ENCODE measurements at places on chromosomes 12 and 14. TPM values are rescaled to one million over a fixed set of nuclear protein-coding genes. Genes with fewer than 3 reads are reported as not detected.

SLC7A7 gene
- 71.1 TPM for total RNA-seq

TAS2R42 gene
- not detected for total RNA-seq

ETV6 gene
- 24.2 TPM for total RNA-seq

KRT8 gene
- 0.56 TPM for total RNA-seq

FIGNL2 gene
- 2.1 TPM for total RNA-seq

- H3K4me3 ChIP-seq = no peak overlapping the region
- no peak overlapping the region for H3K27ac ChIP-seq
- H3K36me3 ChIP-seq = no peaks in the 10 kb centered on the region
- no peak for DNase-seq
- H3K27me3 ChIP-seq = no peaks in the 10 kb centered on the region
These were observed 1331.2 kb downstream of the FSCB start for GRCh38 chr14:43175896-43176295.

- H3K36me3 ChIP-seq = no peaks in the 10 kb centered on the region
- H3K4me3 ChIP-seq = no peak overlapping the region
- no peaks in the 10 kb centered on the region for H3K4me1 ChIP-seq
- DNase-seq = no peak
- no peak overlapping the region for H3K27ac ChIP-seq
These were observed 1586.5 kb upstream of the SEL1L start for GRCh38 chr14:83120187-83120586.

DNA sequence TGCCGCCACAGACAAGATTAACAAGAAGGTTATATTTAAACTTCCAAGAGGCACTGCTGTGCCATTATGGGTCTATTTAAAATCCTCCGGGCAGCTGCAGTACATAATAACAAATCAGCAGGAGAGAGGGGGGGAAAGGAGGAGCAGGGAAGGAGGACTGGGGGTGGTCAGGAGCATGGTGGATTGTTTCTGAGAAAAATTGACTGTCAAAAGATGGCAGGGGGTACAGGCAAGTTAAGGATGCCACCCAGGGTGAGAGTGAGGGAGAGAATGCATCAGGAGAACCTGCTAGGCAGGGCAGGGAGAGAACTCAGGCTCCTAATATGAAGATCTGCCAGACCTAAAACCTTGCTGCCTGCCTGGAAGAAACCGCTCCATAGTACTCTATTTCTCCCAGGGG, 181.8 kb downstream of the GRIN2B start:
- no peaks in the 10 kb centered on the region for H3K36me3 ChIP-seq
- no peaks in the 10 kb centered on the region for H3K4me1 ChIP-seq
- H3K27ac ChIP-seq = no peak overlapping the region

DNA sequence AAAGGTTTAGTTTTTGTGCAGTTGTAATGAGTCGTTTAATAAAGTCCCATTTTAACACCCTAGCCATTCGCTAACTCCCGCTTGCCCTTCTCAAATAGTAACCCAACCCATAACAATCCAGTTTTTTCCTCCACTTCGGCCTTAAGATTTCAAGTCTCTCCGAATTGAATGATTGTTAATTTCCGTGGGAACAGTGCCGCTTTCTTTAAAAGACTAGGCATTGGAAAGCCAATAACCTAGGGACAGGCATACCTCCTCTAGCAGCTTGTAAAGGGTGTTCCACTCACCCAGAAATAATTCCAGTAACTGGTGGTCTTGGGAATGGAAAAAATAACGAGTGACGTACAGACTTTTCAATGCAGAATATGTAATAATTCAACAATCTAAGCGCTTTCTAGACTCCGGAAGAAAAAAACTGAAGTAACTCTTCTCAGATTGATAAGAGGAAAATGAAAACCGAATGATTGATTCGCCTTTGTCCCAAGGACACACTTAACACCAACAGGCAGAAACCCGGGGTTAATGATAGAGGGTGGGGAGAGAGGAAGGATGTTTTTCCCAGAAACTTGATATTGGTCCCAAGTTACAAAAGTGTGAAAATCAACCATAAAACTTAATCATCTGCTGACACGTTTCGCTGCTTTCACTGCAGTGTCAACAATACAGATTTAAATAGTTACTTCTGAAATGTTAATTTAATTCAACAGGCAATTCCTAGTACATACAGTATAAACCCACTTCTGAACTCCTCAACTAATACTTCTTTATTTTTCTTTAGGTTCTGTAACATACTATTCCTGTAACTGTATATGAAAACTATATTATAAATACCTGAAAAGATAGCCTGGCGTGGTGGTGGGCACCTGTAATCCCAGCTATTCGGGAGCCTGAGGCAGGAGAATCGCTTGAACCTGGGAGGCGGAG, 1.0 kb upstream of the SINHCAF start:
- peak overlapping the region; percentile 82 for H3K4me3 ChIP-seq
- no peaks in the 10 kb centered on the region for H3K36me3 ChIP-seq
- H3K4me1 ChIP-seq = peaks cover 5% of the 10 kb centered on the region
- H3K27me3 ChIP-seq = no peaks in the 10 kb centered on the region
- DNase-seq = no peak
- H3K27ac ChIP-seq = peak overlapping the region; percentile 93

DNA sequence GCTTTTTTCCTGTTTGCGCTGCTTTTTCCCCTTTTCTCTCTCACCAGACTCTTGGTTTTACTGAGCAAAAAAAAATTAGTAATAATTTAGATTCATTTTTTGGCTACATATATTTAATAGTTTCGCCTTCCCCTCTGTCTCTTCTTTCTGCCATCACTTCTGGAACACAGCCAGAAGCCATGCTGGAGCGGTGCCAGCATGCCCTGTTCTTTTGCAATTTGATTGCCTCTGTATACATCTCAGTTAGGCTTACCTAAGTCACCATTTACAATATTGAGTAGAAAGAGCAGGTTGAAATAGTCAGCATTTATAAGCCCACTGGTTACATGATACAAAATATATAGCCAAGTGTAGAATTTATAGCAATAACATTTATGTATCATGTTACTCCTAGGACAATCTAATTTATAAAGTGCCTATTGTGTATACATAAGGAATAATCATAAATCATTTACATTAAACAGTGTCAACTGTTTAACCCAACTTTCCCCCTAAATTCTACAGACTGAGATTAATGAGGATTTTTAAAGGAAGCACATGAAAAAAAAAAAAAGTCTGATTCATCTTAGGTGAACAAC, 413.8 kb upstream of the SOX5 start:
- no peak for DNase-seq
- no peak overlapping the region for H3K4me3 ChIP-seq
- no peaks in the 10 kb centered on the region for H3K27me3 ChIP-seq
- H3K27ac ChIP-seq = no peak overlapping the region

DNA sequence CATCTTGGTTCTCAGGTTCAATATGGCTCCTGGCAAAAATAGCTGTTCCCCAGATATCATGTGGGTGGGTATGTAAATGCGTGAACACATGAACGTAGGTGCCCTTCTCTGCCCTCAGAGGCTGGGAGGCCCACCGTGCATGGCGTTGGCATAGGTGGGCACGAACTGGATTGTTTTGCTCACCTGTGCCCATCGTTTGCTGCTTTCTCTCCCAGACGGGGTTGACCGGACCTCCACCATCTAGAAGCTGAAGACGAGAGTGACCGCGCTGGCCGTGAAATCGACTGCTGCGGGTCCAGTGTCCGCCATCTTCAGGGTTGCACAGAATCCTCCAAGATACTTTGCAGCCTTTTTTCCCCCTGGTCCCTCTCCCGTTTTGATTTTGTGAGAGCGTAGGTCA, 113.9 kb downstream of the GCH1 start:
- H3K27ac ChIP-seq = no peak overlapping the region
- H3K4me1 ChIP-seq = no peaks in the 10 kb centered on the region
- no peaks in the 10 kb centered on the region for H3K36me3 ChIP-seq
- H3K27me3 ChIP-seq = no peaks in the 10 kb centered on the region
- DNase-seq = no peak
- H3K4me3 ChIP-seq = no peak overlapping the region

GRCh38 chr12:67354322-67354721, 85.2 kb downstream of the CAND1 start:
- no peaks in the 10 kb centered on the region for H3K4me1 ChIP-seq
- H3K27me3 ChIP-seq = no peaks in the 10 kb centered on the region
- H3K36me3 ChIP-seq = no peaks in the 10 kb centered on the region
- no peak for DNase-seq
- H3K4me3 ChIP-seq = no peak overlapping the region

DNA sequence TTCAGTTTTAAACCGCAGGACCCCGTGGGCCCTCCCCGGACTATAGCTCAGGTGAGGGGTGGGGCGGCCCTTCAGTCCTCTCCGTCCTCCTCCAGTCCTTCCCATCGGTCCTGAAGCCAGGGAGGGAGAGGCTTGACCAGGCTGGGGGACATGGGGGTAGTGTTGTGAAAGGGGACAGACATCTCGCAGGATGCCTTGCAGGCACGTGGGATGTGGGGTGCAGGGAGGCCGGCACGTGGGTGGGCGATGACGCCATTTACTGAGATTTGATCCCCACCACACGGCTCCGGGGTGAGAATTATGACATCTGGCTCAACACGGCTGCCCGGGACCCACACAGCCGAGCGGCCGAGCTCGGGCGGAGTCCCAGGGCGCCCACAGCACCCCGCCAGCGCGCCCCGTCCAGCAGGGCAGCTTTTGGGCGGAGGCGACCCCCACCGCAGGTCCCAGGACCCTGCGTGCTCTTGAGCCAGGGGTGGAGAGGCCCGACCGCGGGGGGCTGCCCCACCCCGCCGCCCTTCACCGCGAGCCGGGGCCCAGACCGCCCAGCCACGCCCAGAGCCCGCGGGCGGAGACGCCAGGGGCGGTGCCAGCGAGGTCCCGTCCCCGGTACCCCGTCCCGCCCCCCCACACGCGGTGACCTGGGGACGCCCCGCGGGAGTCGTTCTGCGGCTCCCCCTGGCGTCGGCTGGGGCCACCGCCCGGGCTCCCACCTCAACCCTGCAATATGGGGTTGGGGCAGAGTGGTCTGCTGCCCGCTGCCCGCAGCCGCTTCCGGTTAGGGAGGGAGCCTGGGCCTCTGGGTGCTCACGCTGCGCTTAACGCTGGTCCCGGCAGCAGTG, 3.3 kb upstream of the EXOC3L4 start:
- H3K36me3 ChIP-seq = no peaks in the 10 kb centered on the region
- H3K4me1 ChIP-seq = no peaks in the 10 kb centered on the region
- peak; percentile 38 for DNase-seq
- H3K27me3 ChIP-seq = no peaks in the 10 kb centered on the region

GRCh38 chr14:65826946-65827345, 414.4 kb downstream of the FUT8 start:
- H3K27me3 ChIP-seq = no peaks in the 10 kb centered on the region
- peaks cover 8% of the 10 kb centered on the region for H3K4me1 ChIP-seq
- H3K4me3 ChIP-seq = no peak overlapping the region

Measured in naive thymus-derived CD4-positive, alpha-beta T cell (primary cell).